ENCODE measurements at places on chromosomes 4 and X. TPM values are rescaled to one million over a fixed set of nuclear protein-coding genes. Genes with fewer than 3 reads are reported as not detected.

Gene NAP1L3
- 0.22 TPM for total RNA-seq

Gene IQCM
- total RNA-seq: not detected

Gene CCDC120
- 0.57 TPM for total RNA-seq

Gene DMP1
- not detected for total RNA-seq

Gene DUSP9
- under 0.01 TPM for total RNA-seq

Gene TMSB15A
- total RNA-seq: 1.0 TPM

Gene PASD1
- total RNA-seq: not detected

Gene STIM2
- total RNA-seq: 25.2 TPM

Gene TRIM60
- 1.1 TPM for total RNA-seq

Gene CSAG2
- total RNA-seq: not detected

Gene DBET
- total RNA-seq: not detected

Gene CXorf38
- 4.4 TPM for total RNA-seq

Gene POU4F2
- total RNA-seq: not detected

Gene PNMA6A
- total RNA-seq: 0.29 TPM

Gene PAGE2B
- not detected for total RNA-seq

Gene ATP6AP2
- 124 TPM for total RNA-seq

Gene FGFR3
- 0.29 TPM for total RNA-seq

Gene UNC5C
- under 0.01 TPM for total RNA-seq

Gene MAGEC2
- total RNA-seq: not detected

Gene MAP3K15
- not detected for total RNA-seq

Gene NXF2
- total RNA-seq: not detected

Gene MCF2
- not detected for total RNA-seq

Gene SMARCAD1
- 39.2 TPM for total RNA-seq

Gene NPY2R
- total RNA-seq: not detected

Gene TMPRSS11F
- not detected for total RNA-seq

Gene RTL3
- not detected for total RNA-seq

Gene ENPEP
- 1.1 TPM for total RNA-seq

Gene SLC7A11
- 45.4 TPM for total RNA-seq

Gene RNF150
- total RNA-seq: 1.1 TPM

Gene TRIM75
- total RNA-seq: under 0.01 TPM

Gene DDIT4L
- 12.5 TPM for total RNA-seq

Gene PABPC5
- not detected for total RNA-seq

Gene RAI2
- under 0.01 TPM for total RNA-seq

Gene GAB3
- total RNA-seq: 0.44 TPM

Gene IL13RA2
- 27.8 TPM for total RNA-seq

Gene GK2
- not detected for total RNA-seq

Gene RPS6KA6
- total RNA-seq: under 0.01 TPM

Gene NRK
- total RNA-seq: 2.1 TPM

Gene TEX13B
- not detected for total RNA-seq

Gene XAGE5
- total RNA-seq: not detected

Gene MAOB
- under 0.01 TPM for total RNA-seq

Gene KCNIP4
- total RNA-seq: 0.29 TPM

Gene HSFX1
- 0.29 TPM for total RNA-seq

Gene DGKK
- not detected for total RNA-seq

Gene FMR1
- total RNA-seq: 26.7 TPM

Gene JCHAIN
- total RNA-seq: 2.6 TPM

Gene SPOCK3
- total RNA-seq: not detected

Gene STARD8
- 0.22 TPM for total RNA-seq

Gene ZBED1
- 53.7 TPM for total RNA-seq

Gene ZNF157
- total RNA-seq: under 0.01 TPM
